ENCODE measurements at places on chromosomes 4 and X. TPM values are rescaled to one million over a fixed set of nuclear protein-coding genes. Genes with fewer than 3 reads are reported as not detected.

GRCh38 chr4:140704392-140704960 is 51.7 kb downstream of the TBC1D9 start:
- no peak for DNase-seq

The ZNF711 gene
- polyA plus RNA-seq, result 65.4 TPM

The ETDA gene
- 0.35 TPM for polyA plus RNA-seq

GRCh38 chr4:17328141-17328815 is 183.6 kb downstream of the QDPR start:
- no peak for DNase-seq

- no peak for DNase-seq
These were observed 19.4 kb downstream of the FAM9C start for GRCh38 chrX:13024986-13025385.

All from right renal pelvis (tissue), 4 donors.